ENCODE measurements at places on chromosomes 13 and 19. TPM values are rescaled to one million over a fixed set of nuclear protein-coding genes. Genes with fewer than 3 reads are reported as not detected.

DNA sequence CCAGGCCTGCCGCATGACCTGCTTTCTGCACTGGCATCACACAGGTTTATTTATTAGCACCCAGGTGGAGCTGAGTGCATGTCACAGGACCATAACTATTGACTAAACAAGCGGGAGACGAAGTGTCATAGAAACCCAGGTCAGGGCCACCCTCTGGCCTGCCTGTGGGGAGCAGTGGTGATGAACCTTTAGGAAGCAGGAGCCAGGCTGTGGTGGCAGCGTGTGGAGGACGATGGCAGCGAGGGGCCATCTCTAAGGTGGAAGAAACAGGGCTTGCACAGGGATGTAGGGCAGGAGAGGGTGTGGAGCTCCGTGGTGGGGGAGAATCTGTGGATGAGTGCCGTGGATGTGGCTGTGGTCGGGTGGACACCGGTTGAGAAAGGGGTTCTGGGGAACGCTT is 275.3 kb downstream of the TEX29 start:
- no peak for DNase-seq

- no peak for DNase-seq
These were observed 154.6 kb downstream of the COL4A1 start for GRCh38 chr13:110152351-110152750.

DNA sequence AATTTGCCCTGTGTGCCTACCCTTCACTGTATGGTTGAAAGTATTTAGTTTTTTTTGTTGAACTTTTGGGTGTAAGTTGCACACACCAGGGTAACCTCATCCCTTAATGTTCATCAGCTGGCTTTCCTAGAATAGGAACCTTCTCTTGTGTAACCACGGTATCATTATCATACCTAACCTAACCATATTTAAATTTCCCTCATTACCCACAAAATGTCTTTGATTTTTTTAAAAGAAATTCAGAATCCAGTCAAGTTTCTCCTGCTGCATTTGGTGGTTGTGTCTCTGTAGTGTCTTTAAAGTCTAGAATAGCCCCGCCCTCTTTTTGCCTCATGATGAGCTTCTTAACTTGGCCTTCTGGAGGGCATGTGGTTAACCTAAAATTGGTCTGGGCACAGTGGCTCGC is 80.3 kb downstream of the RYR1 start:
- DNase-seq = no peak

DNA sequence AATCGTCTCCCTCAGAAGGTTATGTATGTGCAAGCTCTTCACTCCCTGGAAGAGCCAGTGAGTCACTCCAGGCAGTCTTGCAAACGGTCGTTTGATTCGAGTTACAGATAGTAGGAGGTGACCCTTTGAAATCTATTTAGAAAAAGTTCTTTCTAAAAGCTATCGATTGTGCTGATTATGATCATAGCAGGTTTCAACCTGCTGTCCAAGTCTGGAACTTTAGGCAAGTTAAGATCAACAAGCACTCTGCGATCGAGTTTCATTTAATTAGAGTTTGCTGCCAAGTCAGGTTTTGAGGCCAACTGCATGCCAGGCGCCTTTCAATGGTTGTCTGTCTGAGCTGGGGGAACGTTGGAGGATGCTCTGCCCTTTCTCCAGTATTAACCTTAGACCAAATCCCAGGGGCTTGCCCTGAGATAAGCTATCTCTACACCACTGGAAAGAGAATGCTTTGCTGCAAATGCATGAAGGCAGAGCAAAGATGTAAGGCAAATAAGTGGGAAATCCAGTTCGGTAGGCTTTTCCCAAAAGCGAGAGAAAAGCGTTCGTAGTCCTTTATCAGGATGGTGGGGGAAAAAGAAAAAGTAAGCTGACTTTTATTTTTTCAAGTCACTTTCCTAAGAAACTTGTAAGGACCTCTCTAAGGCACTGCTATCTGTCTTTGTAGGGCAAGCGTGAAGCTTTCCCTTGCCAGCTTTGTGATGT is 287.5 kb downstream of the ATP8A2 start:
- DNase-seq = no peak

GRCh38 chr19:4911786-4912672 is 2.7 kb downstream of the UHRF1 start:
- peak; percentile 64 for DNase-seq

DNA sequence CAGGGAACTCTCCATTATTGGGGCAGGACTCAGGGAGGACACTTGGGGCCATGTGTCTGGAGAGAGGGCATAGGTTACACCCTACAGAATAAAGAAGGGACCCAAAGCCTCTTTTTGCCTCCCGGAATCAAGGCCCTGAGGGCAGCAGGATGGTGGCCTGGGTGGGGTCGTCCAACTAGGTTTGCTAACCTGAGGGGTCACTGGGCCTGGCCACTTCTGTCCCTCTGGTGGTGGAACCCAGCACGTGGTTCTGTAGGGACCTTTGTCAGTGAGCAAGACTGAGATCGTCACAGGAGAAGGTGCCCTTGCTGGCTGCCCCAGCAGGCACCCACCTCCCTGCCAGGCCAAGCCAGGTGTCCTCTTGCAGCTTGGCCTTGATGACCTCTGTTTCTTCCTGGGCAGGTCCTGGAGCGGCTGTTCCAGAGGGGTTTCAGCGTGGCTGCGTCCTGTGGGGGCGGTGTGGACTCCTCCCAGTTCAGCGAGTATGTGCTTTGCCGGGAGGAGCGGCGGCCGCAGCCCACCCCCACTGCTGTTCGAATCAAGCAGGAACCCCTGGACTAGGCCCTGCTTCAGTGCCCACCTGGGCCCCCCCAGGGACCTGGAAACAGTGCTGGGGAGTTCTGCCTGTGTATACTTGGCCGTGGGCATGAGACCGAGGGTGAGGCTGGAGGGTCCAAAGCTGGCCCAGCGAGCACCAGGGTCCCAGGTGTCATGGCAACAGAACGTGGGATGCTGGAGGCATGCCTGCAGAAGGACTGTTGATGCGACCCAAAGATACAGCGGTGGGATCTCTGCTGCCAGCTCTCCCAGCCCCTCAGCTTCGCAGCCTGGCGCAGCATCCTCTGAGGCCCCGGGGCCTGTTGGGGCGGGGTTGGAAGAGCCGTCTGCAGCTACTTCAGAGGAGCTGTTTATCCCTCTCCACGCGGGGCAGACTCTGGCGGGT is 16.0 kb downstream of the KCTD15 start:
- DNase-seq = no peak

- DNase-seq = no peak
These were observed 294.1 kb downstream of the MYO16 start for GRCh38 chr13:108923386-108924047.

DNA sequence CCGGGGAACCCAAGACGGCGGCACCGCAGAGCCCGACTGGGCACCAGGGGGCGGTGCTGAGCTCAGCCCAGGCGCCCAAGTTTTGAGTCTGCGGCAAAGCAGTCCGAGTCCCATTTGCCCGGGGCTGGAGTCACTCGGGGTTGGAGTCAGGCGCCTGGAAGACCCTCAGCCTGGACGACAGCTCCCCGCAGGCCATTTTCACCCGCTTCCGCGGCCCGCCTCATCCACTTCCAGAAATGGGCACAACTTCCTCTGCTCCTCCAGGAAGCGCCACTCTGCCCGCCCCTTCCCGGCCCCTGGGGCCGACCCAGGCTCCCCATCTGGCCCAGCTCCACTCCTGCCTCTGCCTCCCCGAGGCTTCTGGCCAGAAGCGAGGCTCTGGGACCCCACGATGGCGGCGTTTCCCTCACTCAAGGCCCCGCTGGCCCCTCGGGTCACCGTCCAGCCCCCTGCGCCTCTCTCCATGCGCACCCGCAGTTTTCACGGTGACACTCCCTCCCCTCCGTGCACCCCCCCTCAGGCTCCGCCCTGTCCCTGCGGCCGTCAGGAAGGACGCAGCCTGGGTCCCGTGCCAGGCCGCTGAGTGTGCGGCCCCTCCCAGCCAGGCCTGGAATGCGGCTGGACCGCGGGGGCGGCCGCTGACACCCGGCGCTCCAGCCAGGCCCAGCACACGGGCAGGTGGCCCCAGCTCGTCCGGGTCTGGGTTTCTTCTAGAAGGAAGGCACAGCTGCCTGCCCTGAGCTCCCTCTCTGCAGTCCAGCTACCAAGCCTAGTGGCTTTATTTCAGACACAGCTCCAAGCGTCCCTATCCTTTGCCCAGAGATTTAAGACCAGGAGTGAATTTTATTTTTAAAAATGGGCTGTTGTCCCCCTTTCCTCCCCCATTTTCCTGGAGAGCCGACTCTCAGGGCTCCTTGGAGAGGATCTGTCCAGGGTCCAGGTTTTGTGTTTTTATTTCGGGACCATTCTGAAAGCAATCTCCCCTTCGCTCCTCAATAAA is 4.7 kb downstream of the SERTAD1 start:
- peak; percentile 96 for DNase-seq

DNA sequence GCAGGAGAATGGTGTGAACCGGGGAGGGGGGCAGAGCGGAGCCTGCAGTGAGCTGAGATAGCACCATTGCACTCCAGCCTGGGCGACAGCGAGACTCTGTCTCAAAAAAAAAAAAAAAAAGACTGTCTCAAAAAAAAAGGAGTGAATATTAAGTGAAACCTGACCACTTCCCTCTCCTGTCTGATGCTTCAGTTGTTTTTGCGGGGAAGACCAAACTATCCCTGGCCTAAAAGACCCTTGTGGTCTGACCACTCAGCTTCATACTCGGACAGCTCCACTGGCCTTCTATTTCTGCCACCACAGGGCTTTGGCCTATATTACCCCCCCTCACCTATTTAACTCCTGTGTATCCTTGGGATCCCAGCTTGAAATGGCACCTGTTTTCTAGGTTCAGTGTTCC is 2.3 kb downstream of the CLASRP start:
- DNase-seq = no peak

DNA sequence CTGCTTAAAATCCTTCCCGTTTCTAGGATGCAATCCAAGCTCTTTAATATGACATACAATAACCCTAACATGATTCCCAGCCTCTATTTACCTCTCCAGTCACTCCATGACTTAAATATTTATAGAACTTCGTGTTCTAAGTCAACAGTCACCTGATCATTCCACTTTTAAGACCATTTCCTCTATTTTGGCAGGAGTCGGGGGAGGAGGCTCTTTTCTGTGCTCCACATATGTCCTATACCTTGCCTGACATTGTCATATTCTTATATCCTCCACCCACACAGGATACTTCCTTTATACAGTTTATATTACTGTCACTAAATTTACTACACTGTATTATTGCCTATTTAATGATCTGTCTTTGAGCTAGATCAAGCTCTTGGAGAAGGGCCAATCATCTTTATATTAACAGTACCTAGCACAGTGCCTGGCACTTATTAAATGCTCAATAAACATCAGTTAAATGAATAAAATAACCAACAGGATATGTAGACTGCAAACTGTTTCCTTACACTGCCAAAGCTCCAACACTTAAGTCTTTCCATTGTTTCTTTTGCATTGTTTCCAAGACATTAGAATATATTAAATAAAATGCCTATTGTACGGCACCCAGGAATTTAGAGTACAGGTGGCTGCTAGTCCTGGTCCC is 2.7 kb downstream of the ARGLU1 start:
- DNase-seq = no peak

DNA sequence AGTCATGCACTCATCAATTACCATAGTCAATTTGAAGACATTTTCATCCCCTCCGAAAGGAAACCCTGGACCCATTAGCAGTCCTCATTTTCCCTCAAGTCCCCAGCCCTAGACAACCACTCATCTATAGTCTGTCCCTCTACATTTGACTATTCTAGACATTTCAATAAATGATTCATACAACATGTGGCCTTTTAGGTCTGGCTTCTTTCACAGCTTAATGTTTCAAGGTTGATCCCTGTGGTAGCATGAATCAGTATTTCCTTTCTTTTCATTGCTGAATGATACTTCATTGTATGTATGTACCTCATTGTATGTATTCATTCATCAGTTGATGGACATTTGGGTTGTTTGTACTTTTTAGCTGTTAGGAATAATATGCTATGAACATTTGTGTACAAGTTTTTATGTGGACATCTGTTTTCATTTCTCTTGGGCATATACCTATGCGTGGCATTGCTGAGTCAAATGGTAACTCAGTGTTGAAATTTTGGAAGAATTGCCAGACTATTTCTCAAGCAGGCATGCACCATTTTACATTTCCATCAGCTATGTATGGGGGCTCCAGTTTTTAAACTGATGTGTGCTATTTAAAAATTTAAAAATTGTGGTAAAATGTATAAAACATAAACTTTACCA is 18.4 kb downstream of the SPATA13 start:
- no peak for DNase-seq

DNA sequence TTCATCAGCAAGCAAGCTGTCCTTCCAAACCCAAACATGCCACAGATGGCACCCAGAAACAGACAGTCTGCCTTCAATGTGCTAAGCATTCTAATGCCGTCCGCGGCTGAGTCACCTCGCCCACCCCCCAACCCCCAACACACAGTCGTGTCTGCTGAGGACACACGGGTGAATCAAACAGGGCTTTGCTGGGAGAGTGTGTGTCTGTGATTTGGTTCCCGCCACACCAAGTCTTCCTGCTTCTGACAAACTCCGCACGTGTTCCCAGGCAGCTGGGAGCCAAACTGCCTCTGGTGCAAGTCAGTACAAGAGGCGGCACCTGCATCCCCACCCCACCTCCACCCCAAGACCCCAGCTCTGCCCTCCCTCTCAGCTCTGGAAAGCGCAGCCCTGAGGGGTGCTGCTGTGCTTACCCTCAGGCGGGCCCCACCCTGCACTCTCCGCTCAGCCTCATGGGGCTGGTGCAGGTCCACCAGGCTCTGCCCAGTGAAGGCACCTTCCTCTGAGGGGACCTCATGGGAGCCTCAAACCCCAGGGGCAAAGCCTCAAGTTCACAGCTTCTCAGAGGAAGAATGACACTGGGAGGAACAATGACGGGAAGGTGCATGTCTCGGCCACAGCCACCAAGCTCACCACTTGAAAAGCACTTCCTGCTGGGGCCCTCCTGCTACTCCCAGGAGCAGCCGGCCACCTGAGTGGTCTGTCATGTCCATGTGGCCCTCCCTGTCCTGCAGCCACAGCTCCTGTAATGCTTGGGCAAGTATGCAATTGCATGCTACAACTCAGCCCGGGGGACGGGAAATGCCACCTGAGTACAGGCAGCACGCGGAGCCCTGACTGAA is 15.0 kb upstream of the SLC35E1 start:
- DNase-seq = peak; percentile 66

- no peak for DNase-seq
These were observed 46.9 kb downstream of the ABCC4 start for GRCh38 chr13:95254339-95254738.

DNA sequence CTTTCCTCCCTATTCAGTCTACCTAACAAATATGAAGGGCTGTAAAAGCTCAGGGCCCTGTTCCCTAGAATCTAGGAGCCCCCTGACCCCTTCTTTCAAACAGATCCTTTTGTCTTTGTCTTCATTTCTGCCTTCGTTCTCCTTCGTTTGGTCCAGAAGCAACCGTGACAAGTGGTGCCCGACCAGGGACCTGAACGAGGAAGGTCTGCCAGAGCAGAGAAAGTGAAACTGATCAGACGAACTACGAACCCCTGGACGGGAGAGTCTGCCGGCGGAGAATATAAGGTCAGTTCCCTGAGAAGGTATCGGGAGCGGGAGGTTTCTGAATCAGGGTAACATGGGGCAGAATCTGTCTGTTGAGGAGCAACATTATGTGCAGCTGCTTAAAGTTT is 751 bp downstream of the ERVK3-1 start:
- peak; percentile 11 for DNase-seq

GRCh38 chr13:21579754-21580316 is 24.1 kb downstream of the MICU2 start:
- DNase-seq = no peak

PRTN3 gene
- not detected for total RNA-seq

ZNF285 gene
- 9.6 TPM for total RNA-seq

APC2 gene
- total RNA-seq = 6.0 TPM

METTL21C gene
- total RNA-seq = not detected

CEACAM20 gene
- total RNA-seq = 0.68 TPM
